Breast epithelium (tissue), 4 donors: ENCODE measurements at places on chromosomes 16 and 17. TPM values are rescaled to one million over a fixed set of nuclear protein-coding genes. Genes with fewer than 3 reads are reported as not detected.

CDK5R1 gene
- 0.66 TPM for total RNA-seq

PPP1R1B gene
- 22.6 TPM for total RNA-seq

PLEKHM1 gene
- total RNA-seq, result 49.0 TPM

TMEM100 gene
- total RNA-seq, result 20.3 TPM

GRCh38 chr17:34533806-34534527 lies 45.4 kb upstream of the TMEM132E start:
- no peak for DNase-seq

GRCh38 chr17:4043862-4044261 lies 79.6 kb upstream of the ATP2A3 start:
- no peak for DNase-seq

GRCh38 chr16:31487071-31487719 lies 4.3 kb downstream of the SLC5A2 start:
- DNase-seq, result no peak

- peak; percentile 17 for DNase-seq
Measured at GRCh38 chr17:40554646-40555295, 10.5 kb downstream of the CCR7 start.

- DNase-seq, result no peak
Measured at GRCh38 chr16:50473356-50473945, 74.7 kb upstream of the NKD1 start.
